HEK293T (cell line): ENCODE measurements at places on chromosomes 3 and 15.
A peak's percentile ranks its signal among the peaks of the same experiment; 100 is the strongest.

- DNase-seq, result no peak
Observed at GRCh38 chr15:69631005-69631404, 178.4 kb downstream of the RPLP1 start.

DNA sequence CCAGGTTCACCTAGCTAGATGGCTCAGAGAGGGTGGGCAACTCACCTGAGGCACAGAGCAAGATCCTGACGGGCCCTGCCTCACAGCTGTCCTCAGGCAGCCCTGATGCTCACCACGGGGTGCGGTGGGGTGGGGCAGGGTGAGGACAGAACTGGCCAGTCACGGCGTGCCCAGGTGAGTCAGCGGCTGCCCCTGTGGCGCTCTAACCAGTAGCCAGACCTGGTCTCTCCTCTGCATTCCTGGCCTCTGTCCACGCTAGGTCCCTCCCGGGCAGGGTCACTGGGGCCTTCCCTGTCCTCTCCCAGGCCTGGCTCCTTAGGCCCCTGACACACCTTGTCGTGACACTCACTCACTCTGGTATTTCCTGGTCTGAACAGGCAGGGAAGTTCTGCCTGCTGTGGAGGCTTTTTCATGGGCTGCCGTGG lies 901 bp downstream of the ALS2CL start:
- no peak for DNase-seq

DNA sequence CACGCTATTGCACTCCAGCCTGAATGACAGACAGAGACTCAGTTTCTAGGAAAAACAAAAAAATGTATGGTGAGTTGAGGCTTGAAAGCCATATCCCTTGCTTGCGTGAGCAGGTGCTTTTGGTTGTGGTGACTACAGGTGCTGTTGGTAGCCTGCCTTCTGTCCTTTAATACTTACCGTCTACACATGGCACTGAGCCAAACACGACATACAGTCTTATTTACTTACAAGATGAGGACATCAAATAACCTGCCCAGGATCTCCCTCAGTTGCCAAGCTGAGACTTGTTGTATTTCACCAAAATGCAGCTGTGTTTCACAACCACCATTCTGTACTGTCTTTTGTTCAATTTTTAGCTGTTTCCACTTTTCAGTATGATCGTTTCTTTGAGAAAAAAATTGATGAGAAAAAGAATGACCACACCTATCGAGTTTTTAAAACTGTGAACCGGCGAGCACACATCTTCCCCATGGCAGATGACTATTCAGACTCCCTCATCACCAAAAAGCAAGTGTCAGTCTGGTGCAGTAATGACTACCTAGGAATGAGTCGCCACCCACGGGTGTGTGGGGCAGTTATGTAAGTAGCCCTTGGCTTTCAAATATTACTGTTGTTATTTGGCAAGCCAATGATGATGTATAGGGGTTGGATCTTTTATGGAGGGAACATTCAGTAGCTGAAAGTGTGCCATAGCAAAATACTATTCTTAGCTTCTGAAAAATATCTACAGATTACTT lies 6.5 kb downstream of the ALAS1 start:
- DNase-seq, result no peak

DNA sequence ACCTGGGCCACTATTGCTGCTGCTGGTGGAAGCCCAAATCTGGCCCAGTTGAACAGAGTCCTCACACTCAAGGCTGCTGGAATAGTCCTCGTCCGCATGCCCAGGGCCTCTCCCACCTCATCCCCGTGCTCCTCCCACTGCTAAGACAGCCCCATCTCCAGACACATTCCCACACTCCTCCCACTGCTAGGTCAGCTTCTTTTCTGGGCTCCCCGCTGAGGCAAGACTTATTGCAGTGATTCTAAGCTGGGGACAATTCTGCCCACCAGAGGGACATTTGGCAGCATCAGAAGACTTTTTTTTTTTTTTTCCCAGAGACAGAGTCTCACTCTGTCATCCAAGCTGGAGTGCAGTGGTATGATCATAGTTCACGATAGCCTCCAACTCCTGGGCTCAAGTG lies 35.1 kb downstream of the POC1A start:
- peak; percentile 20 for DNase-seq

DNA sequence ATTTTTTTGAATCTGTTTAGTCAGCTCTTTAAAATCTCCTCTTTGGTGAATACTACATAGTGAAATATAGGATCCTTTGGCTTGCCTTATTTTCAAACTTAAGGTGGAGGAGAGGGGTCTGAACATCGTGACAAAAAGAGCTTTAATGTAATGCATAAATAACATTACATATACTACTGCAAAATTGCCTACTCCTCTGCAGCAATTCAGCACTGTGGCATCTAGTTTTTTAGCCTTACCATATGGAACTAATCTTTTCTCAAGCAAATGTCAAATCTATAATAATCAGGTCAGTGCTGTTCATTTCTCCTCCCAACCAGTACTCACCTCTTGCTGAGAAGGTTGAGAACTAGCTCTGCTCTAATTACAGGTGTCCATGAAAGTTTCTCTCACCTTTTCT lies 394.0 kb upstream of the CDIN1 start:
- no peak for DNase-seq

- no peak for DNase-seq
Observed at GRCh38 chr3:61594144-61594963, 33.0 kb downstream of the PTPRG start.

- no peak for DNase-seq
Observed at GRCh38 chr15:29889542-29890329, 67.5 kb upstream of the TJP1 start.

DNA sequence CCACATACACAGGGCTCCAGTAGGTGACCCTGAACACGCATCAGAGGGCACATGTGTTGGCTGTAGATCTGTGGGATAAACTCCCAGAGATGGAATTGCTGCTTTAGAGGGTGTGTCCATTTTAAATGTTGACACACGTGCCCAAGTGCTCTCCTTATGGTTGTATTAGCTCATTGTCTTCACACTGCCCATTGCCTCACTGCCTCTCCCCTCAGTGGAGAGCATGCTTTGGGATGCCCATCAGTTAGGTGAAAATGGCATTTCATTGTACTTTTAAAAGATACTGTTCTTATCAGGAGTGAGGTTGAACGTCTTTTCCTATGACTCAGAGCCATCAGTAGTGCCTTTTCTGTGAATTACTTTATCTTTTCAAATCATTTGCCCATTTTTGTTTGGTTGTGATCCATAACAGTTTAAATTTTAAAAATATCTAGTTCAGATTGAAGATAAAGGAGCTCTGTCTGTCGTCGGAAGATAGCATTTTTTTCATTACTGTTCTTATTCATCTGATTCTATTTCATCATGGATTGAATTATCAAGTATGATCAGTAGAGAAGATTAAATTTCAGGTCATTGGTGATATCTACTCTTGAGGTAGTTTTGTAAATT lies 120.7 kb downstream of the CHDH start:
- no peak for DNase-seq
